ENCODE measurements at places on chromosomes 4 and X. TPM values are rescaled to one million over a fixed set of nuclear protein-coding genes. Genes with fewer than 3 reads are reported as not detected.

The FGFBP1 gene
- total RNA-seq = not detected

The TRIM61 gene
- 1.4 TPM for total RNA-seq

The IBSP gene
- total RNA-seq = not detected

The RASL11B gene
- 4.8 TPM for total RNA-seq

The DDX53 gene
- not detected for total RNA-seq

The ESX1 gene
- 1.4 TPM for total RNA-seq

The CSAG2 gene
- total RNA-seq = not detected

The UGT2B11 gene
- total RNA-seq = not detected

The LANCL3 gene
- total RNA-seq = not detected

The CFAP99 gene
- not detected for total RNA-seq

The NAAA gene
- 32.9 TPM for total RNA-seq

The SMPX gene
- not detected for total RNA-seq

The RAB33A gene
- 8.1 TPM for total RNA-seq

The DHRSX gene
- total RNA-seq = 36.0 TPM

The AREG gene
- total RNA-seq = 0.71 TPM

The BEX5 gene
- 0.29 TPM for total RNA-seq

The KCND1 gene
- 1.4 TPM for total RNA-seq

The SSX4B gene
- not detected for total RNA-seq

The USP38 gene
- 13.3 TPM for total RNA-seq

The TSPAN5 gene
- total RNA-seq = 94.8 TPM

The ART3 gene
- not detected for total RNA-seq

The NUP62CL gene
- total RNA-seq = 1.4 TPM

The IQSEC2 gene
- 17.2 TPM for total RNA-seq

The SMIM31 gene
- not detected for total RNA-seq

The ANKRD37 gene
- total RNA-seq = not detected

The CABS1 gene
- not detected for total RNA-seq

The ZNF711 gene
- total RNA-seq = 0.29 TPM

The PF4V1 gene
- total RNA-seq = 1.6 TPM

The CT83 gene
- total RNA-seq = not detected

The LDB2 gene
- 12.4 TPM for total RNA-seq

The TENM3 gene
- total RNA-seq = 6.6 TPM

The GAGE1 gene
- total RNA-seq = not detected

The MAGEB17 gene
- not detected for total RNA-seq

The TGIF2LX gene
- total RNA-seq = not detected

The CLDN34 gene
- total RNA-seq = not detected

The CENPVL2 gene
- total RNA-seq = not detected

The NAP1L3 gene
- 0.86 TPM for total RNA-seq

The PRR32 gene
- not detected for total RNA-seq

The CXCL10 gene
- not detected for total RNA-seq

The LETM1 gene
- 44.1 TPM for total RNA-seq

The NKX6-1 gene
- total RNA-seq = not detected

The PDGFC gene
- total RNA-seq = 62.8 TPM

The CXCL9 gene
- total RNA-seq = not detected

The CT55 gene
- not detected for total RNA-seq

The CXCL11 gene
- total RNA-seq = not detected
